Spinal cord (tissue), 10 donors: ENCODE measurements at places on chromosomes 2 and 18.

- no peak for DNase-seq
These were observed 5.6 kb upstream of the DIS3L2 start for GRCh38 chr2:231955758-231956472.

DNA sequence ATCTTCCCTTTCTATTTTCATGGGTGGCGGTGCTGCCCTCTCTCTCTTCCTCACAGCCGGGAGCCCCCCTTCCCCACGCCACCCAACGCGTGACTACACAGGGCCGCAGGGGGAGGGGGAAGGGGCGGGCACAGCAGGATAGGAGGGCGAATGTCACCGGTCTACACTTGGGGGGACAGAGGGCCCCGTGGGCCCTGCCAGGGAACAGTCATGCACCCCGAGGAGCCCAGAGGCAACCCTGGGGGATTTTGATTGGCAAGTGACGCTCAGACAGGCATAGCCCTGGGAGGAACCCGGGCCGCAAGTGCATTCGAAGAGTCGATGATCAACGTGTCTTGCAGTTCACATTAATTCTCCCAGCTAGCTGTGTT lies 91.1 kb upstream of the ANKRD30BL start:
- no peak for DNase-seq

- DNase-seq, result no peak
These were observed 52.0 kb downstream of the SLC4A5 start for GRCh38 chr2:74291218-74291544.

DNA sequence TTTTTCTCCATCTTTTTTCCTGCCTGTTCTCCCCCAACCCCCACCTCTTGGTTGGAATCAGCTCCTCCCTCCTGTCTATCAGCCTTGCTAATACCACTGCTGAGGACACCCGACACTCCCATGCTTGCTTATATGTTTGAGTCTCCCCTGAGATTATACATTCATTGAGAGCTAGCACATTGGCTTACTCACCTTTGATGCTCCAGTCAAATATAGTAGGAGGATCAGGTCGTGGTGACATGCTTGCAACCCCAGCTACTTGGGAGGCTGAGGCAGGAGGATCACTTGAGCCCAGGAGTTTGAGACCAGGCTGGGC lies 91.5 kb upstream of the CCBE1 start:
- no peak for DNase-seq

DNA sequence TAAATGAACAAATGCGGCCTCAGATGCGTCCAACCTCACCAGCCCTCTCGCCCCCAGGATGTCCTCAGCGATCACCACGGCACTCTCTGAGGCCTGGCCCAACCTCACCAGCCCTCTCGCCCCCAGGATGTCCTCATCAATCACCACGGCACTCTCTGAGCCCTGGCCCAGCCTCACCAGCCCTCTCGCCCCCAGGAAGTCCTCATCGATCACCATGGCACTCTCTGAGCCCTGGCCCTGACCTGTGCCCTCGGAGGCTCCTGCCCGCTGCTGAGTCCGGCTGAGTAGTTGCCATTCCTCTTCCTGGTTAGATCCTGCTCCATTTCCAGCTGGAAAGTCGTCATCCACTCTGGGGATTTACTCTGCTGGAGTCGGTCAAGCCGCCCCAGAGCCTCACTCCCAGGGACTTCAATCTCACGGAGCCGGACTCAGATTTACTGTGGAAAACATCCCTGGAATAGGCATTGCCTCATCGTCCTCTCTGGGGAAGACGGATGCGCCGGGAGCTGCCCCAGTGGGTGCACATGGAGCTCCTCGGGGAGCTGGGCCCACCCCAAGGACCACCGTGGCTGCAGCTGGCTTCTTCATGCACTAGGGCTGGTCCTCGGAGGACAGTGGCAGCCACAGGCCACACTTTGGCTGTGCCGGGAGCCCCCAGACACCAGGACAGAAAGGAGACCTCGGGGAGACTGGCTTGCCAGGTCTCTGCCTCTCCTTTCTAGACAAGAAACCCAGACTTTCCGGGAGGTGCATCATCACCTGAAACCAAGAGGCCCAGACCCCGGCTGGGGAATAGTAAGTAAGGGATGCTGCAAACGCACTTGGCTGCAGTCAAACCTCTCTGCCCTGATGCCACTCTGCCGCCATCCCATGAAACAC lies 230.6 kb downstream of the EIPR1 start:
- DNase-seq, result no peak
